ENCODE measurements at places on chromosomes 5 and 9.

GRCh38 chr5:30501065-30501464 lies 692.4 kb upstream of the CDH6 start:
- DNase-seq: no peak

DNA sequence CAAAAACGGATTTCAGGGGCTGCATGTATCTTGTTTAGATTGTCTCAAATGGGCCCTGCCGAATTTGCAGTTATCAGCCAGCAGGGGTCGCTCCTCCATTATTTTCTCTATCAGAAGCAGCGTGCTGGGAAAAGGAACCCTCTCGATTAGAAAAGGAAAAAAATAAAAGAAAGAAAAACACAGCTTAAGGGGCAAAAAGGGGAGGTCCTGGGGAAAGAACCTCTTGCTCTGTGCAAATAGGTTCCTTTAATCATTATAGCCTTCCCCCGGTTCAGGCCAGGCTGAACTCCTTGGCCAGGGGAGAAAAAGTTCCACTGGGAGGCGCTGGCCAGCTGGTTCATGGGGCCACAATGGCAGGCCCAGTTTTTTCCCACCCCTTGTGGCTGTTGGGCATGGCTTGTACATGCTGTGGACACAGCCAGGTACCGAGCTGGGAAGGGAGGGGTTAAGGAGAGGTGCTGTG lies 25.0 kb upstream of the CAPSL start:
- DNase-seq: peak; percentile 47

GRCh38 chr9:107323836-107324585 lies 40.9 kb downstream of the RAD23B start:
- DNase-seq: no peak

DNA sequence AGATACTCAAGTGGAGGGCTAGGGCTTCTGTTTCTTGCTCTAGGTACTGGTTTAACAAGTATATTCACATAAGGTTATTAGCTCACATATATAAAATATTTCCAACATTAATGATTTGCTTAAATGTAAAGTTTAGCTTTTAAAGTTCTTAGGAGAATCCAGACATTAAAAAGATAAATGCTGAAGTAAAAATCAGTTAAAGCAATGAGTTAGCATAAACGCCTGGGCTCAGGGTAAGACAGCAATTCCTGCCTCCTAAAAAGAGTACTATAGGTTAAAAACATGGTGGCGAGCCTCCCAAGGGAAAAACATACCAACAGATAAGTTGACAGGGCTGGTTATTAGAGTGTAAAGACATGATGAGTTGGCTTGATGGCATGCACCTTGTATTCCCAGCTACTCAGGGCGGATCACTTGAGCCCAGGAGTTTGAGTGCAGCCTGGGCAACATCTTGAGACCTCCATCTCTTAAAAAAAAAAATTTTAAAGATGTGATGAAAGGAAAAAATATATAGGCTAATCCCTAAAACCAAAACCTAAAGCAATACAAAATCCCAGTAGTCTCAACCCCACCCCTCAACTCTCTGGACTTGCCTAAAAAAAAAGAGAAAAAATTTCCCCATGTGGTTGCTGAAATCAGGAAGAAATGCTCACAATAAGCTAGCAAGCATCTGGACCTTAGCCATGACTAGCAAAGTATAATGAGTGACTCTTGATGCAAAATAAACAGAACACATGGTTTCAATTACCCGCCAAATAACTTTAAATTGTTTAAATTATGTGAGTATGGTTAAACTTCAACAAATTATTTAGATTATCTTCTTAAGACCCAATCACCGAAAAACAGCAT lies 3.6 kb downstream of the GOLPH3 start:
- DNase-seq: no peak

DNA sequence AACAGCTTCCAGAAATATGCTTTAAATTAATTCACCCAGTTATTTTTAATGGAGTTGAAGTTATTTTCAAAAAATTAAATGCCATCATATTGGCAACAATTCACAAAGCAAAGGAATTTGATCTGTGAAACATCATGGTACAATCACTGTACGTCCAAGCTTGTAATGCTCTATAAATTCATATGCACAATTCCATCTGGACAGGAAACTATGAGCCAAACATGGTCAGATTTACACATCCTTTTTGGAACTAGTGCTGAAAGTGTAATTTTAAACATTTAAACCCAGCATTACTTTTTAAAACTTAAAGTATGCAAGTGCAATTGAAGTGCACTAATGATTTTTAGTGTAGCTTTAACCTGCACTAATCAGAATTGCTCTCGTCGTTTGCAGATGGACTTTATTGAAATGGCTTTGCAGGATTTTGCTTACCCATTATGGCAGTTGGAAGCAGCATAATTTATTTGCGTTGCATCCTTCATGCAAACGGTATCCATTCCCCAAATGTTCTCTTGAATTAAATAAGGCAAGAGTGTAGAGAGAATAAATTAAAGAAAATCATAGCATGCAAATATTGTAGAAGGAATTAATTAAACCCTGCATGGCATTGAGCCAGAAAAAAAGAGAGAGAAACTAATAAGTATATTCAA lies 21.0 kb upstream of the OR13F1 start:
- DNase-seq: no peak

DNA sequence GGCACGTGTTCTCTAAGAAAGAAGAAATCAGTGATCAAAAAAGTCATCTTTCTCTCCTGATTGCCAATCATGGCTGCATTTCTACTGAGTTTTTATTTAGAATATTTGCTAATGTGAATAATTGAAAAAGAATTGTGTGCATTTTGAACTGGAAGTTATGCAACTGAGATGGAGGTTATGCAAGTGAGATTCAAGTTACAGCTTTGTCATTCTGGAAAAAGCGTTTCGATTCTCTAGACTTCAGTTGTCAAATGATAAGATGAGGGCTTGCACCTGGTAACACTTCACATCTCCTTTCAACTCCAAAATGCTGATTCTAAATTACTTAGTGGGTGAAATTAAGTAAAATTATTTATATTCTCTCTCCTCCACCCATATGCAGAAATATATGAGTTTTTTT lies 36.4 kb downstream of the C6 start:
- DNase-seq: no peak

Data from NCI-H526 treated with DMSO at 0.1 percent for 48 hours (cell line).